ENCODE measurements at places on chromosomes 11 and 22.

- no peak for DNase-seq
Observed at GRCh38 chr22:49403102-49403501, 424.6 kb downstream of the BRD1 start.

DNA sequence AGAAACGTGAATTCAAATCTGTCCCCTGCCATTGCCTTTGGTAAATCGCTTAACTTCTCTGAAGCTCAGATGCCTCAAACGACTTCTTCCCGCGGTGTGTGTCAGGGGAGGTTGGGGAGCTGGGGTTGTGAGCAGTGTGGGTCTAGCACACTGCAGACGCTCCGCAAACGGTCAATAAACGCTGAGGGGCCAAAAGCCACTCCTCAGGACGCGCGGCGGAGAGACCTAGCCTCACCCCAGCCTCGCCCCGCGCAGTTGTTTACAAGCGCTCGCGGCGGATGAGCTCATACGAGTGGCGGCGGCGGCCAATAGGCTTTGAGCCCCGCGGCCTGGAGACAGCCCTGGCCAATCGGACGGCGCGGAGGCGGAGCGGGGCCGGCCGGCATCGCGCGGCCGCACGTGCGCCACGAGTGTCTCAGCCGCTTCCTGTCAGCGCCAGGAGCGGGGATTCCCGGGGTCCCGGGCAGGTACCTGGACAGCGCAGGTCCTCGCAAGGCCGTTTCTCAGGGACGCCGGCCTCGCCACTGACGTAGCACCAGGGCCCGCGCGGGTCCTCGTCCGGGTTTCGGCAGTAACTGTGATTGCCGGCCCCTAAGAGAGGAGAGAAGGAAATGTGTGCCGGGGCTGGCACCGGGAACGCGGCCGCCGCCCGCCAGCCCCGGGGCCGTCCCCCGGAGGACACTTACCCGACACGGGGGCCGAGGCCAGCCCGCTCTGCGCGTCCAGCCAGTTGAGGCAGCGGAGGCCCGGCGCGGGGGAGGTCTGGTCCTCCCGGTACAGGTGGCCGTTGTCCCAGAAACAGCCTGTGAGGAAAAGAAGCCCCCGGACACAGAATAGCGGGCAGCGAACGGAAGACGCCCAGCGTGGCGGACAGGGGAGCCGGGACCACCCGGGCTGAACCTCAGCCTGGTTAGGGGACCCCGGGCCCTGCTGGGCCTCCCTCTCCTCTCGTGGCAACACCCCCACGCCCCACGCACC lies 1.5 kb downstream of the PIK3IP1 start:
- peak; percentile 85 for DNase-seq

GRCh38 chr11:19027829-19028595 lies 32.5 kb downstream of the MRGPRX2 start:
- peak; percentile 98 for DNase-seq

GRCh38 chr11:116712428-116712827 lies 60.4 kb downstream of the BUD13 start:
- DNase-seq: no peak

GRCh38 chr11:62141111-62142042 lies 17.6 kb downstream of the INCENP start:
- no peak for DNase-seq

DNA sequence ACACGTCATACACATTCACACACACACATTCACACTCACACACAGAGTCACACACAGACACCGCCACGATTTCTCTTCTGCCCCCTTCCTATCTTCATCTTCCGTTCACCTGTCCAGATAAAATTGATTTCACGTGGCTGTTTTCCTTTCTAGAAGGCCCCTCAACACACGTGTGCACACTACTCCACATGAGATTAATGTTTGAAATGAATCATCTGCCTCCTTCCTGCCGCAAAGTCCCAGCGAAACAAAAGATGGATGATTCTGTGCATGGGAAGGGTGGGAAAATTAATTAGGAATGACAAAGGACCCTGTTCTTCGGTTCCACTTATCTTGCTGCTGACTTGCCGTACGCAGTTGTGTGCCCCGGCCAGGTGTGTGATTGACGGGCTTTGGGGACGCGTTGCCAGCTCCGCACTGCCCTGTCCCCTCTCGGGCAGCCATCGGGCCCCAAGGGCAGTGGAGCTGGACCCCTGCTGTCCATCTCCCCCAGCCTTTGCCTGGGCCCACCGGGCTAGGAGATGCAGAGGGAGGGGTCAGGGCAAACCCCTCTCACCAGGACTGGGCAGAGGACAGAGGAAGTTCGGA lies 73.8 kb downstream of the MPPED1 start:
- DNase-seq: no peak

- peak; percentile 1 for DNase-seq
Observed at GRCh38 chr22:46897246-46897623, 134.8 kb downstream of the TBC1D22A start.

GRCh38 chr11:46055371-46055770 lies 65.9 kb downstream of the PHF21A start:
- no peak for DNase-seq

- no peak for DNase-seq
Observed at GRCh38 chr11:119723243-119723951, 5.6 kb downstream of the NECTIN1 start.

DNA sequence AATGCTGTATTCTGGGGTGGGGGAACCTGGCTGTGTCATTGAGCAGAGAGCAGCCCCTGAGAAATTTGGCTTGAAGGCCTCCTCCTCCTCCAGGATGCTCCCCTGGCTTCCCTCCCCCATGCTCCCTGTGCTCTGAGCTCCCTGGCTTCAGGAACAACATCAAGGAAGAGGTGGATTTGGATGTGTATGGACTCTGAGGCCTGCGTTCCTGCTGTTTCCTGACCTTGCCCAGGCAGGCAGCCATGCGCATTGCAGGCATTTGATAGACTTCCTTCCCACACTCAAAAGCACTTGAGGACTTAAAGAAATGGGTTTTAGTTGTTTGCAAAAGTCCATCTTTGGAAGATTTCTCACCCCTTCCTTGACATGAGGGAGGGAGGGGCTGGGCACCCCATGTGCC lies 1317.1 kb downstream of the BRD1 start:
- no peak for DNase-seq

- DNase-seq: no peak
Observed at GRCh38 chr22:24357547-24357946, 69.9 kb upstream of the ADORA2A start.

DNA sequence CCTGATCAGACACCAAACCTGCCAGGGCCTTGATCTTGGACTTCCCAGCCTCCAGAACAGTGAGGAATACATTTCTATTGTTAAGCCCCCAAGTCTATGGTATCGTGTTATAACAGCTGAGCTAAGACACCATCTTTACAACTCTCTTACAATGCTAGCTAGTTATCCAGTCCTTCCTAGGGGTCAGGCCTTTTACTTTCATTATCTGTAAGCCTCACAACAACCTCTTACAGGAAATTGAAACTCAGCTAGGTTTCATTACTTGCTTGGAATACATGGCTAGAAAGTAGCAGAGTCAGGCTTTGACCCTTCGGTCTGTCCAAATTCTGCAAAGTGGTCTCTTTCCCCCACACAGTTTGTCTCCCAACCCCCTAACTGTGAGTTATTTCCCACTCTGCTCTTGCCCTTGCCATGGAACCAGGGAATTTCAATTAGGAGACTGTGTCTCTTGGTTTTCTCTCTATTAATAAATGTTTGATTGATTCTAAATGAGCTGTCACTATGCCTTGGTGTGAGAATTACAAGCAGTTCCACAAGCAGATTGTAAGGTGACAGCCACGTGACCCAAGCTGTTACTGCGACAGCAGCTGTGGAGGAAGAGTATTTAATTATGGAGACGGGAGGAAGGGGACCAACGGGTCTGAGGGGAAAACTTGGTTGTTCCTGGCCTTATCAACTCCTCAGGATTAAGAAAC lies 38.4 kb upstream of the CLMP start:
- DNase-seq: no peak

Data from PC-3 (cell line).